Jurkat, Clone E6-1 (cell line): ENCODE measurements at places on chromosomes 5 and 9.

DNA sequence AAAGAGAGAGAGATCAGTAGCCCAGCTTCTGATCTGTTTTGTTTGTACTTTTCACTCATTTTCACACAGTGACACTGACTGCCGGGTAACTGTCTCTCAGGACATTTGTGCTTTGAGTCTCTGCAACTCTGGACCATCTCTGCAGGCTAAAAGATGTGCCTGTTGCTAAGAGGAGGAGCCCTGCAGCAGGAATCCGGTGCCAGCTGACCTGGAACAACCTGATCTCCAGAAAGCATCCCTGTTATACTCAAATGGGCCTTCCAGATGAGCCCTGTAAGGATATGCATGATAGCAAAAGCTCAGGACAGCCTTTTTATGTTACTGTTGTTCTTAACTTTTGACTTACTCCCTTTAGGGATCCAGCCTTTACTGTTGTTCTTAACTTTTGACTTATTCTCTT is 170.7 kb upstream of the RASEF start:
- DNase-seq = no peak

DNA sequence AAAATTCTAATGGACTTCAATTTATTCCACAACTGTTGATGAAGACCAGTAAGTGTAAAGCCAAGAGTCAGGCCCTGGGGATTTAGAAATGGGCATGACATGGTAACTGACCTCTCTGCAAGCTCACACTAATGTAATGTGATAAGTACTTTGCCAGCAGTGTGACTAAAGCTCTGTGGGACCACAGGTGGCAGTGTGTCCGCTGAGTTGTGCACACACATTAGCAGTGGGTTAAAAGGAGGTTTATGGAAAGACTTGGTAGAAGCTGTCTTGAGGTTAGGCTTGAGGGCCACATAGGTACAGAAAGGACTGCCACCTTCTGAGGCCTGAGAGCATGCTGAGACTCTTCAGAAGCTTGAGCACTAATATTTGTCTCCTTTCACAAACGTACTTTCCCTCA is 67.6 kb downstream of the UBAP1 start:
- no peak for DNase-seq

- no peak for DNase-seq
Measured at GRCh38 chr5:97694091-97694490, 511.0 kb upstream of the RIOK2 start.

DNA sequence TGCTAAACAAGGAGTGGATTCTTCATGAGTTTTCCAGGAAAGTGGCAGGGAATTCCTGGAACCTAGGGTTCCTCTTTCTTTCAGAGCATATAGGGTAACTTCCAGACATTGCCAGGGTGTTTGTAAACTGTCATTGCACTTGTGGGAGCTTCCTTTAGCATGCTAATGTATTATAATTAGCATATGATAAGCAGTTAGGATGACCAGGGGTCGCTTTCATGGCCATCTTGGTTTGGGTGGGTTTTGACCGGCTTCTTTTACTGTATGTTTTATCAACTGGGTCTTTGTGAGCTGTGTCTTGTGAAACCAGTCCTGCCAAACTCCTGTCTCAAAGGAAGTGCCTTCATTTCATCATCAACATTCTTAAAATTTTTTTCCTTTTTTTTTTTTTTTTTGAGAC is 11.9 kb upstream of the MELK start:
- DNase-seq = no peak

DNA sequence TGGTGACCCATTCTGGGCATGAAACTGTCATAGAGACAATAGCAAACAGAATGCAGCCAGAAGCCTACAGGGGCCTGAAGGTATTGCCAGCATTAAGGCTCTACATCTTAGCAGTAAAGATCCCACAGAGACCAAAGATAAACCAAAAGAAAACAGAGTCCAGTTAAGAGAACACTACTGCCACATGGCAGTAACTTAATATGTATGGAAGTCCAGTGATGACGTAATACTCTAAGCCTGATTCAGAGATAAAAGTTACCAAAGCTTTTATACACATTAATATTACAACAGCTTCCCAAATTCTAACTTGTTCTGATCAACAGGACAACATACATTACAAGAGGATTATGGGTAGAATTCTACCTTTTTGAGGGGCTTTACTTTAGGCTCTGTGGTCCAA is 371.5 kb downstream of the PRELID2 start:
- no peak for DNase-seq

DNA sequence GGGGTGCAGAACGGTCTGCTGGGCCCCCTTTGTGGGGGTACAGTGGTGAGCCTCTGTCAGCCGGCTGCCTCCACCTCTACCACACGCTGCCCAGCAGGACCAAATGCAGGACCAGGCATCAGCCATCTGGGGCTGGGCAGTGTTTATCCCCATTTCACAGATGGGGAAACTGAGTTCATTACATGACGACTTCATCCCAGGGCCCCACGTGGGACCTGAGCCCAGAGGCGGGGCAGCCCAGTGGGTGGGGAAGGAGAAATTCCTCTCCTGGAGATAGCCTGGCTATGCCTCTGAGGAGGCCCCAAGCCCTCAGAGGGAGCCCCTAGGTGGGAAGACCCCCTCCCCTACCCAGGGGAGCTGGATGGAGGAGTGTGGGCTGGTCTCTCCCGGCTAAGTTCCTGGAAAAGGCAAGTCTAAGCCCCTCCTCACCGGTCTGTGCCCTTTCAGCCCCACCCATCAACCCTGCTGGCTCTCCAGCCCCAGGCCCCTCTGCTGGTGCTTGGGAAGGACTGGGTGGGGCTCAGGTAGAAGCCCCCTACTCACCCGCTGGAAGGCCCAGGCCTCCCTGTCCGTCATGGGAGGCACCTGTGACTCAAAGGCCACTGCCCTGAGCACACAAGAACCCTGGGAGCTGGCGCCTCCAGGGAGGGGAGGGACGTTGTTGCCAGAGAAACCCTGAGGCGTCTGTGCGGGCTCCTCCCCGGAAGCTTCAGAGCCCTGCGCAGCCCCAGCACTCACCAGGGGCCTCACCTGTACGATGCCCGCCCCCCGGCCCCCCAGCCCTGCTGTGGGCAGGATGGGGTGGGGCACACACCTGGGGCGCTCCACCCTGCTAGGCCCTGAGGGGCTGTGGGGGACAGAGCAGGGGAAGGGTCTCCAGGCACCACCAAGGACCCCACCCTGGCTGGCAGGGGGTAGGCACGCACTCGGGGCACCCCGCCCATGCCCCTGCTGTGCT is 7.4 kb upstream of the CCDC187 start:
- DNase-seq = peak; percentile 39

GRCh38 chr5:142982821-142983200 is 212.6 kb downstream of the ARHGAP26 start:
- no peak for DNase-seq

GRCh38 chr9:70677055-70677735 is 262.7 kb upstream of the KLF9 start:
- DNase-seq = no peak

- no peak for DNase-seq
Measured at GRCh38 chr9:129934041-129934591, 98.9 kb downstream of the USP20 start.

DNA sequence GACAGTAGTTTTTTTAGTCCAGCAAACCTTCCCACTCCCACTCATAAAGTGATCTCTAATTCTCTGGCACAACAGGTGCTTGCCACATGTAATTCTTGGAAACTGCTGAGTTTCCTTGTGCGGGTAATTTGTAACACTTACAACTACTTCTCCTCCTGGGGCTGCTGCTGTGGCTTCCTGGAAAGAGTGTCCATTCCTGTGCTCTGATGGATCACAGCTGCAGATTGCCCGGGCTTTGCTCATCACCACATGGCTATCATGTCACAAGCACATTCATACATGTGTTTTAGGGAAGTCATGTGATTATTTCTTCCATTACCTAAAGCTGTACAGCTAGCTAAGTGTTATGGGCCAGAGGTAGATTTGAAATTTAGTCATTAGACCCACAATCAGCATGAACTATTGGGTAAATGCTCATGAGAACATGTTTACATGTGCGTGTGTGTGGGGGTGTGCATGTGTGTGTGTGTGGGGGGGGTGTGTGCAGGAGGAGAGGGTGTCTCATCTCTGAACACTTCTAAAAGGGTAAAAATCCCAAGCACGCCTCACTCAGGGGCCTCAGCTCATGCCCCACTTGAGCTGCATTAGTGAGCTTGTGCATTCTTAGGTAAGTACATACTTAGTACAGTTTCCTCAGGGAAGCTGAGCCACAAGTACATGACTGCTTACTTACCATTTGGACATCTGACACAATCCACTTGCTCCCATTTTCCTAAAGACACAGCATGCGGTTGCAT is 118.1 kb upstream of the CCDC112 start:
- no peak for DNase-seq

DNA sequence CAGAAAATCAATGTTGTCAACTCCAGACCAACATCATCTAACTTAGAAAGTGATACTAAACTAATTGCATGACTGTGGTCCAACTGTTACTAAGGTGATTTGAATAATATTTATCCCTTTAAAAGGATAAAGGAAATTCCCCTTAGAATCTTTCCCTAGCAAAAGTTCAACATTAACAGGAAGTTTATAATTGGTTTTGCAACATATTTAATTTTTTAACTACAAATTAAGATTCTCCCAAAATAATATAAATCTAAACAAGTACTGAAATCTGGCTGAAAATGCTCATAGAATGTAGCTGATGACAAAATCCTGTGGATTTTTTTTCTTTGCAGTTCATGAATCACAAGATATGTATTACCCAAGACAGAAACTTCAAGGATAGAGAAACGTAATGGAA is 151.4 kb downstream of the LPAR1 start:
- DNase-seq = no peak

- DNase-seq = no peak
Measured at GRCh38 chr5:112776301-112776856, 38.7 kb downstream of the APC start.

GRCh38 chr5:67808340-67808739 is 407.2 kb upstream of the PIK3R1 start:
- DNase-seq = no peak

GRCh38 chr9:133558191-133559126 is 24.0 kb downstream of the ADAMTSL2 start:
- DNase-seq = no peak

- no peak for DNase-seq
Measured at GRCh38 chr5:27026063-27026462, 12.3 kb downstream of the CDH9 start.

DNA sequence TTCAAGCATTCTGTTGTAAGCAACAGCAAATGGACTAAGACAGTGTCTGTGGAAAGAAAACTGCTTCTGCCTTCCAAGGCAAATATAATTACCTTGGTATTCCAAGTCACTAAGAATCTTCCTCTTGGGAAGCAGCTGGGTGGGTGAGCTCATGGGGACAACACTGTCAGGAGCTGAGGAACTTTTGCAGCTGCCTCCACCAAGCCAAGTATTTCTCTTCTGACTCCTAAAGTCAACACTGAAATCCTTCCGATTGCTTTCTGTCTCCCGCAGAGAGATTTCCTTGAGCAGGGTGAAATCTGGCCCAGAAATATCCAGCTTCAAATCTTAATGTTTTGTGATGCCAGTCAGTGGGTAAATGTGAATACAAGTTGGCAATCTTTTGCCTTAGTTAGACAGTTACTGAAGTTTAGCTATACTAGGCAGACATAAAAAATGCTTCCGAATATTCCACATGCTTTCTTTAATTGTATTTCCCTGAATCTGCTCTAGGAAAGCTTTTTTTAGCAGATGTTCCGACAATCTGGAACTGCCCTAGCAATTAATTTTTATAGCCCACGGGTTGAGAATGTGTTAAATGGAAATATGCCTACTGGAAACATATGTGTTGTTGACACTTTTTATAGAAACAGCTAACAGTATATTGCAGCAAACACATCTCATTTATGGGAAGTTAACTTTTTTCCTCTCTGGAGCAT is 369.9 kb upstream of the DAB2 start:
- DNase-seq = no peak

- no peak for DNase-seq
Measured at GRCh38 chr5:66337626-66338226, 193.6 kb downstream of the SREK1 start.

- DNase-seq = no peak
Measured at GRCh38 chr5:154095904-154096303, 57.1 kb downstream of the MFAP3 start.

DNA sequence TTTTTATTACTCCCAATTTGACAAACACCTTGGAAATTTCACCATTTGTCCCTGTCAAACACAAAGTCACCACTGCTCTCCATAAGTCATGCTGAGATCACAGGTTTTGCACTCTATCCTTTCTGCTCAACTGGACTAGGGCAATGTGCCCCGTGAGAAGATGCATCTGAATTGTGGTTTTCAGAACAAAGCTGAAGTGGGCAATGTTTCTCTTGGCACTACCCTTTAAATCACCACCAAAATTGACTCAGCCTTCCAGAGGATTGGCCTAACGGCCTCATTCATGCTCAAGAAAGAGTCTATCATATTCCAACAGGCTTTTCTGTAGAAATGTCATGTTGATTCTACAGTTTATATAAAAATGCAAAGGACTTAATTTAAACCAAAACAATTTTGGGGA is 81.0 kb upstream of the TRIO start:
- no peak for DNase-seq

DNA sequence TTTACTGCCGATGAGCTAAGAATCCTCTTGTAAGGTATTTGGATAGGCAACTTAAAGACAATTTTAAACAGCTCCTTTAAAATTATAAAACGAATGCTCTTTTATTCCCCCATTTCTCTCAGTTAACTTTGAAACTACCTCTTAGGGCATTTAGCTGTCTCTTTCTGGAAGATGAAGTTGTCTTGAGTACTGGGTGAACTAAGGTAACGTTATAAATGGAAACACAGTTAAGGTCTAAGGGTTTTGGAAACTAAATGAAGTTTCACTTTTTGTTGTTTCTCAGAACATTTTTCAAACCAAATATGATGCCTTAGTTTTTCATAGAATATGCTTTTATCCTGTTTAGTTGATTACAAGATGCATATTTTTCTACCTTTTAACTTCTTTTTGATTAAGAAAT is 6.8 kb downstream of the UBE2R2 start:
- no peak for DNase-seq

DNA sequence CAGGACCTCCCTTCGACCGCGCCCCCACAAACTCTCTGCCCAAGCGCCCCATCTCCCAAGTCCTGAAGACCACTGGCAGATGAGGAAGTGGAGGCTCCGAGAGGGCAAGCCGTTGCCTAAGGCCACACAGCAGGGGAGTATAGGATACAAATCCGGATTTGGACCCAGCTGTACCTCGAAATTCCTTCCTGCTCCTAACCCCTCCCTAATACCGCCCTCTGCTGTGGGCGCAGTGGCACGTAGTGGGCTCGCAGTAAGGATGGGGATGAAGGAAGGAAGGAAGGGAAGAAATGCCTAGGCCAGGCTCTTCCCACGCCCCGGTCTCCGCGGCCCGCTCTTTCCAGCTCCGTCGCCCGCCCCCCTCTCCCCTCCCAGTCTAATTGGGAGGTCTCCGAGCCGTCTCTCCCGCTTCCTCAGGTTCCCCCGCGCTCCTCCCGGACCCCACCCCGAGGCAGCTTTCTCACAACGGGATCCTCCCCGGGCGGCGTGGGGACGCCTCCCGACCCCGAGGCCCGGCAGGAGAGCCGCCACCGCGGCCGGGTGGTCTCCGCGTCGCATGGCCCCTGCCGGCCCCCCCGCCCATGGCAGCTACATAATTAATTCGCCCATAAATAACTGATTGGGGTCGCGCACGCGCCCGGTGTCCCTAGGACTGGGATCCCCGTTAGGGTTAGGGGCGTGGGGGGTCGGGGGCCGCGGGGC is 138.9 kb downstream of the C9orf50 start:
- DNase-seq = no peak
